ENCODE measurements at places on chromosomes 7 and 10.

- H3K4me3 ChIP-seq: no peak overlapping the region
- no peaks in the 10 kb centered on the region for H3K27me3 ChIP-seq
- no peak for DNase-seq
- no peaks in the 10 kb centered on the region for H3K36me3 ChIP-seq
Observed at GRCh38 chr7:90599038-90599437, 2.9 kb downstream of the CDK14 start.

- no peak for DNase-seq
- H3K36me3 ChIP-seq: peaks cover 8% of the 10 kb centered on the region
- H3K4me3 ChIP-seq: peak overlapping the region; percentile 54
- peaks cover 4% of the 10 kb centered on the region for H3K4me1 ChIP-seq
Observed at GRCh38 chr7:22854158-22855048, 31.8 kb upstream of the TOMM7 start.

DNA sequence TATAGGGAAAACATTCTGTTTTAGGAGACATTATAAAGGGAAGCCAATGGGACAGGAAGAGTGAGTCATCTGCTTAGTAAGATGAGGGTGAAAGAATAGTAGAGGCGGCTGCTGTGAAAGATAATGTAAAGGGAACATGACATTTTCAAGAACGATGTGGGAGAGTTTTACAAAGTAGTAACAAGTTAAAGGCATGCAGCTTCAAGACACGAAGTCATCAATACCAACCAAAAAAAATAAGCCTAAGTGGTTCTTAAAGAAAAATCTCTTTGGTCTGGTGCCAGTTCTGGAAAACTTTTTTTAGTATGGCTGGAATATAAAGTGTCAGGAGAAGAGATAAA lies 6.1 kb downstream of the GSTO1 start:
- H3K4me3 ChIP-seq: no peak overlapping the region
- H3K27ac ChIP-seq: no peak overlapping the region
- no peaks in the 10 kb centered on the region for H3K4me1 ChIP-seq
- no peaks in the 10 kb centered on the region for H3K36me3 ChIP-seq
- DNase-seq: no peak
- no peaks in the 10 kb centered on the region for H3K27me3 ChIP-seq

DNA sequence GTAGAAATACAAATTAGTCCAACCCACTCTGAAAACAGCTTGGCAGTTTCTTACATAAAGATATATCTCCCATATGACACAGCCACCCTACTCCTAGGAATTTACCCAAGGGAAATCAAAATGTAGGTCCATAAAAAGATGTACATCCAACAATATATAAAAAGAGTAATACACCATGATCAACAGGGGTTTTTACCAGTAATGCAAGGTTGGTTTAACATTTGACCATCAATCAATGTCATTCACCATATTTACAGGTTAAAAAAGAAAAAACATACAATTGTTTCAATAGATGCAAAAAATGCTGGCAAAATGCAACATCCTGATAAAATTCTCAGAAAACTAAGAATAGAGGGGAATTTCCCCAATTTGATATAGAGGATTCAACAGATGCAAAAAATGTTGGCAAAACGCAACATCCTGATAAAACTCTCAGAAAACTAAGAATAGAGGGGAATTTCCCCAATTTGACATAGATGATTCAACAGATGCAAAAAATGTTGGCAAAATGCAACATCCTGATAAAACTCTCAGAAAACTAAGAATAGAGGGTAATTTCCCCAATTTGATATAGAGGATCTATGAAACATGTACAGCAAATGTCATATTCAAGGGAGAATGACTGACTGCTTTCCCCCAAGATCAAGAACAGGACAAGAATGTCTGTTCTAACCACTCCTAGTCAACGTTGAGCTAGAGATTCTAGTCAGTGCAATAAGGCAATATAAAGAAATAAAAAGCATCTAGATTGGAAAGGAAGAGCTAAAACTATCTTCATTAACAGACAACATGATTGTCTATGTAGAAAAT lies 13.7 kb downstream of the ADAP1 start:
- no peaks in the 10 kb centered on the region for H3K27me3 ChIP-seq
- DNase-seq: no peak
- no peak overlapping the region for H3K4me3 ChIP-seq
- H3K27ac ChIP-seq: no peak overlapping the region
- no peaks in the 10 kb centered on the region for H3K36me3 ChIP-seq

GRCh38 chr10:119665901-119666708 lies 14.9 kb downstream of the BAG3 start:
- no peak for DNase-seq
- H3K36me3 ChIP-seq: 0 out of 2 replicates have a peak, but pooled peaks cover 4% of the 10 kb centered on the region
- peaks cover 8% of the 10 kb centered on the region for H3K4me1 ChIP-seq
- H3K27me3 ChIP-seq: no peaks in the 10 kb centered on the region
- no peak overlapping the region for H3K4me3 ChIP-seq
- H3K27ac ChIP-seq: no peak overlapping the region

DNA sequence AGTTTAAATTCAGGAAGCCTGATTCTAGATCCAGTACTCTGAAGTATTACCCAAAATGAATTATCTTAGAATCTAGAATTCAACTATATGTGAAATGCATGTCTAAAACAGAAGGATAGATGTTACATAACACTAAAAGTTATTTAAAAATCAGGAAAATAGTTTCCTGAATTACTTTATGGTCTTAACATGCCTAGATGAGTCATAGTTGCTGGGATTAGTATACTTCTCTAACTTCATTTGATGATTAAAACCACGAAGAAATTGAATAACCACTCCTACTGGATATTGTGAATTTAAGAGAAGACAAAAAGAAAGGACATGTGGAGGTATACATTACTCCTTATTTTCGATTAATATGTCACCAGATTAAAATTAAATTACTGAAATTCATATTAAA lies 65.5 kb downstream of the ATAD1 start:
- H3K4me3 ChIP-seq: no peak overlapping the region
- H3K27me3 ChIP-seq: no peaks in the 10 kb centered on the region
- H3K36me3 ChIP-seq: no peaks in the 10 kb centered on the region
- DNase-seq: no peak
- no peak overlapping the region for H3K27ac ChIP-seq
- H3K4me1 ChIP-seq: no peaks in the 10 kb centered on the region

DNA sequence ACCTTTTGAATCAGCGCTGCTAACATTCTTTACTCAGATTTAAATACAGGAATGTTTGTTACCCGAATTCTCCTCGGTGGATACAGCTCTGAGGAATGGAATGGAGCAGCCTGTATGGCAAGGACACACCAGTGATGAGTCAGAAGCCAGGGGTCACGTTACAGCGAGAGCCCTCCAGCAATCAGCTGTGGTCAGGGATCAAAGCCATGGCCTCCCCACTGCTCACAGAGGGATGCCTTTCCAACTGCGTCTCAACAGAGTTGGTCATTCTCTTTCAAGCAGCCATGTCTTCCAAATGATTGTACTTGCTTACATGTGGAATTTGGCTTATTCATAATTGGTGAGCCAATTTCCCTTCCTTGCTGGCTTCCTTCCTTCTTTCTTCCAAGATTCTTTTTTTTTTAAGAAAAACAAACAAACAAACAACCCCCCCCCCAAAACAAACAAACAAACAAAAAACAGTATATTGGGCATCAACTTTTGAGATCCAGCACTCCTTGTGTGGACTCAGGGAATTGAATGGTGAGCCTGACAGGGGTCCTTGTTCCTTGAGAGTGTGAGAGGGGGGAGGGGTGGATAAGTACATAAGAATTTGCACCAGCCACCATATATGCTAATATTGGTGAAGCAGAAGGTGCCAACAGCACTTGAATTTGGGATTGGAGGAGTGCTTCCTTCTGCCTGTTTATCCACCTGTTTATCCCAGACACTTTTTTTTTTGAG lies 100.2 kb downstream of the ATXN7L1 start:
- H3K27me3 ChIP-seq: no peaks in the 10 kb centered on the region
- DNase-seq: peak; percentile 84
- no peak overlapping the region for H3K27ac ChIP-seq

DNA sequence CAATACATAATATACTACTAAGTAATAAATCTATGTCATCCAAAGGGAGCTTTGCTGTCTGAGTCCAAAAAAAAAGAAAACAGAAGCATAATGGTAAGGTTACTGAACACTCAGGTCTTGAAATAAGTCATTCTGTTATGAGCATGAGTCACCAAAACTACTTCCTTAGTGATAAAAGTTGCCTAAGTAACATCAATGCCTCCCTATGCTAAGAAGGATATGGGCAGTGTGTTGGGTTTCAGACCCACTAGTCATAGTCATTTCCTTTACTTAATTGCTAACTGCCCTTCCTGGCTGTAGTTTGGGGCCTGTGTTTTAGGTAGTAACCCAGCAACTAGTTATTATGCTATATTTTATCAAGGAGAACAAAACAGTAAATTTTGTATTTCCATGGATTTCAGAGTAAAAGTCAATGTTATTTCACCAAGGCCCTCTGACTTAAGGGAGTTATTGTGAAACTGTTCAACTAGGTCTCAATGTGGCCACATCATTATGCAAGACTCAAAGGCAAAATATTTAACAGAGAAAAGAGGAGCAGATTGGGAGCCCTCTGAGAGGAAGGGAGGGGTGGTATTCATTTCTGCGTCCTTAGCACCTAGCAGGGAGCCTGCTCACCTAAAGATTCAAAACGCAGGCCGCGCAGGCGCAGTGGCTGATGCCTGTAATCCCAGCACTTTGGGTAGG lies 11.7 kb upstream of the VIM start:
- no peaks in the 10 kb centered on the region for H3K27me3 ChIP-seq
- H3K27ac ChIP-seq: no peak overlapping the region
- no peaks in the 10 kb centered on the region for H3K36me3 ChIP-seq
- H3K4me1 ChIP-seq: no peaks in the 10 kb centered on the region
- no peak overlapping the region for H3K4me3 ChIP-seq

GRCh38 chr10:7202793-7203355 lies 208.0 kb downstream of the SFMBT2 start:
- no peaks in the 10 kb centered on the region for H3K36me3 ChIP-seq
- H3K27me3 ChIP-seq: no peaks in the 10 kb centered on the region
- H3K4me3 ChIP-seq: no peak overlapping the region
- H3K4me1 ChIP-seq: no peaks in the 10 kb centered on the region
- no peak overlapping the region for H3K27ac ChIP-seq

DNA sequence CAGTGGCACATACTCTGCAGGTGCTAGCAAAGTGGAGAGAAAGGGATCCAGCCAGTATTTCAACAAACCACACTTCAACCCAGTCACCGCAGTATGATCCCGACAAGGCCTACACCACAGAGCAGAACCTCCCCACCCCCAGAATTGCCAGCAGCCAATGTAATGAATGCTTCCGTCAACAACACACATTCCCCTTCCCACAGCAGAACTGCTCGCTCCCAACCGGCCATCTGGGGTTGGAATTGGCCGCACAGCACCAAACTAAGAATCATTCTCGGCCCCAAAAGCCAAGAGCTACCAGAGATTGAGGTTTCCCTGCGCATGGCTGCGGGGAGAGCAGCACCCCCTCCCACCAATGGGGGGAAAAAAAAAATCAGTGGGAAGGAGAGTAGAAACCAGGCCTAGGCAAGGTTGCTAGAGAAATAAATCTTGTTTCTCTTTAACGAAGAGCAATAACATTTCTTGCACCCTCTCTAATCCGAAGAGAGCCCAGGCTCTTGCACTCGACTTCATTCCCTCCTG lies 1.1 kb downstream of the WASL start:
- H3K36me3 ChIP-seq: no peaks in the 10 kb centered on the region
- peak overlapping the region; percentile 86 for H3K4me3 ChIP-seq
- H3K27me3 ChIP-seq: no peaks in the 10 kb centered on the region
- no peak overlapping the region for H3K27ac ChIP-seq
- DNase-seq: peak; percentile 22

DNA sequence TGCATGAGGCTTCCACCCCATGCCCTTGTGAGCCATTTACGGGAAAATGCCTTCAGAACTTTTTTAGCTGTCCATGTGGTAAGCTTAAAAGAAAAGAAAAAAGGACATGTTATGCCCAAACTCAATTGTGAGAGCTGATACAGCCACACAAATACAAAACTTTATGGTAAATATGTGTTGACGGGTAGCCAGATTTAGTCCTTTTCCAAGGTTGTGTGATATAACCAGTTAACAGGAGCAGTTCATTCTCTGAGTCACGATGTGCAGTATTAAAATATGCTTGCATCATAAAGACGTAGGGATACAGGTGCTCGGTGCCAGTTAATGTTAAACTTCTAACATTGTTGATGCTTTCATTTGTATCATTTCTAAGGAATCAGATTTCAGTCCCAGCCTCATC lies 350.4 kb downstream of the DNAJB6 start:
- no peaks in the 10 kb centered on the region for H3K4me1 ChIP-seq
- H3K27me3 ChIP-seq: no peaks in the 10 kb centered on the region

DNA sequence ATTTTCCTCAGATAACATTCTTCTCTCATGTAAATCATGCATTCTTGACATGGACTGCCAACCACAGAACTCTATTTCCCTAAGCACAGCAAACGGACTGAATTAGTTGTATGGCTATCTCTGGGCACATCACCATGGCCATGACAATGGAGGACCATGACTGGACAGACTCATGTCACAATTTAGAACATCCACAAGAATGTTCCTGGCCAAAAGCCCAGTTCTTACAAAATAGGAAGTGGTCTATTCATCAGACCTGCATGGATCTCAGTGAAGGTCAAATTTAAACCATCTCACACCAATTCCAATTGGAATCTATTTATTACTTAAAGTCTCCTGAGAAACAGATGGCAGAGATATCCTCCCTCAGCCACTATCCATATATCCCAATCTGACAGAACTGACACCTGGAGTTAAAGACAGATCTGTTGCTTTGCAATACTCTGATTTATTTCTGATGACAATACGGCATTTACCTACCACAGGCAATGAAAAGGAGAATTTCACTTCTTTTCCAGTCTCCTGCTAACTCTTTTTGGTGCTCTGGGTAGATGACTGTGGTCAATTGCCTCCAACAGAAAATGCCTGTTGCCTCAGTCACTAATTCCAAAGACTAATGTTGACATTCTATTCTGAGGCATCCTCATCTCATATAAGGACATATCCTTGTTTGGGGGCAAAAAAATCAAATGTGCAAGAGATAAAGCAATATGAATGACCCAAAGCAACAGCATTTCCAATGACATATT lies 254.8 kb downstream of the HTR7 start:
- no peaks in the 10 kb centered on the region for H3K4me1 ChIP-seq
- H3K27ac ChIP-seq: no peak overlapping the region
- no peak for DNase-seq
- H3K36me3 ChIP-seq: no peaks in the 10 kb centered on the region
- H3K4me3 ChIP-seq: no peak overlapping the region
- H3K27me3 ChIP-seq: no peaks in the 10 kb centered on the region

GRCh38 chr10:127386606-127387327 lies 162.3 kb upstream of the NPS start:
- H3K27ac ChIP-seq: no peak overlapping the region
- H3K36me3 ChIP-seq: no peaks in the 10 kb centered on the region
- DNase-seq: peak; percentile 9
- H3K4me3 ChIP-seq: no peak overlapping the region
